ENCODE measurements at places on chromosomes 1 and 21. TPM values are rescaled to one million over a fixed set of nuclear protein-coding genes. Genes with fewer than 3 reads are reported as not detected.

GRCh38 chr21:41611966-41612606 lies 104.1 kb upstream of the TMPRSS2 start:
- no peak for DNase-seq

DNA sequence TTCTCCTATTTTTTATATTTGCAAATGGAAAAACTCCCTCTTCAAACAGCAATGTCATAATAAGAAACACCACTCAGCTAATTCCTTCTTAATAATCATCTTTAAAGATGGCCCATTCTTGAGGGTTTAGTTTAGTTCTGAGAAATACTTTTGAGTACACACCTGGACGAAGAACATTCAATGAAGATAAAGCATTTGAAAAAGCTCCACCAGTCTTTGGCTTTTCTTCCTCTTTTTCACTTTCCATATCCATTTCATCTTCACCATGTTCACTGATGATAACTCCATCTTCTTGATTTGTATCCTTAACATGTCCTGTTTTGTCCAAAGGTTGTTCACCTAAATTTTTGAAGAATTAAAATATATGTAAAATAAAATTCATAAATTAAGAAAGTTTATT lies 7.4 kb downstream of the PAXBP1 start:
- DNase-seq = no peak

PGLYRP4 gene
- total RNA-seq = 3.9 TPM

- DNase-seq = no peak
These were observed 956 bp upstream of the SCAF4 start for GRCh38 chr21:31732597-31733550.

GRCh38 chr1:203911806-203912205 lies 50.4 kb downstream of the SNRPE start:
- DNase-seq = no peak

DNA sequence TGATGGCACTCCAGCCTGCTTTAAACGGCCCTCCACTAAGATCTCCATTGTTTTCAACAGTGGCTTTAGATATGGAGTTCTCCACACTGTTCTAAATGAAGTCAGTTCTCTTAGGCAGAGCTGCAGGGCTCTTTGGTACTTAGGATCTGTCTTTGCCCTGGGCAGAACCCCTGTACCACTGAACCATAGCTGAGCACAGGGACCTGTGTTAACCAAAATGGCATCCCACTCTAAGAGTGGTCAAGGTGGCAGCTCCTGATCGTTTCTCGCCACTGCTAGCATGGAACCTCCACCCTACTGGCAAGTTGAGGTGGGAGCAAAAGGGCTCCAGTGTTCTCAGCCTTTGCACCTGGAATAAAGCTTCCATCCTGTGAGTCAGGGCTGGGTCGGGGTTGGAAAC lies 186.7 kb downstream of the TM2D1 start:
- no peak for DNase-seq

All from vagina (tissue), 2 donors.